Panc1 (cell line): ENCODE measurements at places on chromosomes 2 and 18.
A peak's percentile ranks its signal among the peaks of the same experiment; 100 is the strongest.

- no peaks in the 10 kb centered on the region for H3K4me1 ChIP-seq
- no peak for DNase-seq
- H3K36me3 ChIP-seq: no peaks in the 10 kb centered on the region
- no peak overlapping the region for H3K4me3 ChIP-seq
- peaks cover 2% of the 10 kb centered on the region; the same call in 1 of the 2 replicates for H3K27me3 ChIP-seq
These were observed 714 bp downstream of the HOXD10 start for GRCh38 chr2:176117162-176117822.

DNA sequence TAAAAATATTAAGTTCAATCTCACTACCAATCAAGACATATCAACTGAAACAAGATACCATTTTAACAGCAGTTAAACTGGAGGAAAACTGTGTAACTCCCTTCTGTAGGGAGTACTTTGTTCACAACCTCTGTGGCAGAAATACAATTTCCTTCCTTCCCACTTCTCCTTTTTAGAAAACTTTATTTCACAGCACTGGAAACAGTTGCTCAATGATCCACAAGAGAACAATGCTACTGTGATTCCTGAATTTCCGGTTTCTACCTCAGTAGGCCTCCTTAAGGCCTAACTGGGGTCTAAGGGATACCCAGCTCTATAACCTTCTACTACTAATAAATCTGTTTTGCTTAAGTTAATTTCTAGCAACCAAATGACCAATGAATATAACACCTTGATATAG lies 14.1 kb downstream of the TLK1 start:
- H3K36me3 ChIP-seq: no peaks in the 10 kb centered on the region

- peaks cover 2% of the 10 kb centered on the region; the same call in 1 of the 2 replicates for H3K27me3 ChIP-seq
- no peak overlapping the region for H3K27ac ChIP-seq
- H3K4me1 ChIP-seq: no peaks in the 10 kb centered on the region
- no peaks in the 10 kb centered on the region for H3K36me3 ChIP-seq
- no peak for DNase-seq
- H3K4me3 ChIP-seq: no peak overlapping the region
These were observed 2.2 kb downstream of the MYT1L start for GRCh38 chr2:2328848-2329247.

- no peaks in the 10 kb centered on the region for H3K36me3 ChIP-seq
- DNase-seq: no peak
- H3K4me3 ChIP-seq: no peak overlapping the region
- no peak overlapping the region for H3K27ac ChIP-seq
- H3K4me1 ChIP-seq: no peaks in the 10 kb centered on the region
These were observed 144.0 kb downstream of the TMEM17 start for GRCh38 chr2:62361964-62362363.

GRCh38 chr2:188425266-188425665 lies 133.6 kb downstream of the GULP1 start:
- H3K27me3 ChIP-seq: no peaks in the 10 kb centered on the region
- no peaks in the 10 kb centered on the region for H3K4me1 ChIP-seq
- H3K4me3 ChIP-seq: no peak overlapping the region
- H3K36me3 ChIP-seq: no peaks in the 10 kb centered on the region
- DNase-seq: no peak
- H3K27ac ChIP-seq: no peak overlapping the region

DNA sequence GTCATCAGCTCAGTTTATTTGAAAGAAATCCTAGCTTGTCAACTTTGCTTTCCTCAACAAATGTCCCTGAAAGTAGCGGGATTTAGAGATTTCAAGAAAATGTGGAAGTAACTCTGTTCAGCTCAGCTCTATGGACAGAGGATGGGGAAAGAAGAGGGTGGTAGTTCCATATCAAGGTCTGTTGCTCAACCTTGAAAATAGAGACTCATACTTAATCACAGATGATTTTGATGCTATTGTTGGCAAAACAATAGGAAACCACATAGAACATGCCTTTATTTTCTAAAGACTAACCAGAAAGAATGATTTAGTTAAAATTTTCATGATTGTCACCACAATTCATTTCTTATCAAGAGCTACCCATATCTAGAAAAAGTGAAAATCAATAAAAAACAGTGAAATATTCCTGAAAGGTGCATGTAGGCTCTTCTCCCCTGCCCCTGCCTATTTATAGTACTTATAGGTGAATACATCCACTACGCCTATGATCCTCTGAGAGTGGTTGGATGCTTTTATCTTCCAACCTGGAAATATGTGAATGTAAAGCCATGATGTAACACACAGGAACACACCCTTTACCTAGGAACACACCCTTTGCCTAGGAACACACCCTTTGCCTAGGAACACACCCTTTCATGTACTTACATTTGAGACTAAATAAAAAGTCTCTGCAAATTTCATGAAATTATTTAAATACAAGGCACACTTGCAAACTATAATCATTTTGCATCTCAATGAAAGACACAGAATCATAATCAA lies 65.8 kb downstream of the ETAA1 start:
- H3K4me3 ChIP-seq: no peak overlapping the region
- no peak for DNase-seq
- no peaks in the 10 kb centered on the region for H3K27me3 ChIP-seq
- H3K27ac ChIP-seq: no peak overlapping the region
- no peaks in the 10 kb centered on the region for H3K36me3 ChIP-seq

DNA sequence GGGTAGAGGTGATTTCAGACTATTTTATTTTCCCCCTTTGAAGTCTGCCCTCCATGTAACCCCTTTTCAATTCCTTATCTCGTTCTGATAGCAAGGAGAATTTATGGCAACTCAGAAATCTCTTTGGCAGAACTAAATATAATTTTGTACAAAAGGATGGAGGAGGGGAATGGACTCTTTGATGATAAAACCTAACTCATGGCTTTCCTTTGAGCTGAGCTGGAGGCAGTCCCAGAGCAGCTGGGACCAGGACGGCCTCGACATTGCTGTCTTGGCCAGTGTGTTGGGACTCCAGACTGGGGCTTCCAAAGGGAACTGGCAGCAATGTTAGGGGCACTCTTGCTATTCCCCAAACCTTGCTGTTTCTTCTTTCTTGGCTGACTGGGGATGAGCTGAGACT lies 47.7 kb downstream of the PAX8 start:
- no peak overlapping the region for H3K27ac ChIP-seq
- H3K4me3 ChIP-seq: no peak overlapping the region
- no peaks in the 10 kb centered on the region for H3K36me3 ChIP-seq
- no peak for DNase-seq
- H3K4me1 ChIP-seq: no peaks in the 10 kb centered on the region; the same call in 1 of the 2 replicates

DNA sequence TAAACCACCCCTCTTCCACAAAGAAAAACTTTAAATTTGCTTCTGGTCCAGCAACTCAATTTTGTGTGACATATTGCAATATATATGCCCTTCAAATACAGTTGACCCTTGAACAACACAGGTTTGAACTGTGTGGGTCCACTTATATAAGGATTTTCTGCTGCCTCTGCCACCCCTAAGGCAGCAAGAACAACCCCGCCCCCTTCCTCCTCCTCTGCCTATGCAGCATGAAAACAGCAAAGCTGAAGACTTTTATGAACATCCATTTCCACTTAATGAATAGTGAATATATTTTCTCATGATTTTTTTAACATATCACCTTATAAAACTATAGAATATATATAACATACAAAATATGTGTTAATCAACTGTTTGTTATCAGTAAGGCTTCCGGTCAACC lies 58.3 kb downstream of the EML4 start:
- H3K36me3 ChIP-seq: no peaks in the 10 kb centered on the region
- DNase-seq: no peak
- peaks cover 33% of the 10 kb centered on the region for H3K4me1 ChIP-seq
- H3K4me3 ChIP-seq: no peak overlapping the region

DNA sequence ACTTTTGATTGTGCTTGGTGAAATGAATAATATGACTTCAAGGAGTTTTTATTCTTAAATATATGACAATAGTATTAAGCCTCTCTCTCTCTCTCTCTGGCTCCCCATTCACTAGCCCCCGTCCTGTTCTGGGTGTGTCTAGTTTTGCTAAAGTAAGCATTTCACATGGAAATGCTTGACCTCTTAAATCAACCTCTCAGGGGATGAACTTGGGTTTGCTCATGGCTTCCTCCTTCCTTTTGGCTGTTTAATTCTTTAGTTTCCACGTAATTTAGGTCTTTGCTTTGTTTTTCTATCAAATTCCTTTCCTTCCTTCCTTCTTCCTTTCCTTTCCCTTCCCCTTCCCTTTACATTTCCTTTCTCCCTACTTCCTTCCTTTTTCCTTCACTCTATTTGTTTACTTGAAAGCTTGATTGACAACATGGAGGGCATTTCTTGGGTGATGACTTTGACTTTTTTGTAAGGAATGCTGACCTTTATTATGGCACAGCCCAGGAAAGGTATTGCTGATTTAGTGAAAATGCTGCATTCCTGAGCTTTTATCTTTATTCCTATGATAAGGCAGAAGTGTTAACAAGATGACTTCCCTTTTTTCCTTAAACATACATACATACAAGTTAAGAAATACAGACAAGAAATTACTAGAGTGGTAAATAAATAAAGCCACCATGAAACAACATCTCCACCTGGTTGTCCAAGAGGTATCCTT lies 3.6 kb downstream of the DPP4 start:
- no peak overlapping the region for H3K4me3 ChIP-seq
- peaks cover 14% of the 10 kb centered on the region for H3K27me3 ChIP-seq
- no peak overlapping the region for H3K27ac ChIP-seq
- peaks cover 6% of the 10 kb centered on the region; the same call in 1 of the 2 replicates for H3K4me1 ChIP-seq

DNA sequence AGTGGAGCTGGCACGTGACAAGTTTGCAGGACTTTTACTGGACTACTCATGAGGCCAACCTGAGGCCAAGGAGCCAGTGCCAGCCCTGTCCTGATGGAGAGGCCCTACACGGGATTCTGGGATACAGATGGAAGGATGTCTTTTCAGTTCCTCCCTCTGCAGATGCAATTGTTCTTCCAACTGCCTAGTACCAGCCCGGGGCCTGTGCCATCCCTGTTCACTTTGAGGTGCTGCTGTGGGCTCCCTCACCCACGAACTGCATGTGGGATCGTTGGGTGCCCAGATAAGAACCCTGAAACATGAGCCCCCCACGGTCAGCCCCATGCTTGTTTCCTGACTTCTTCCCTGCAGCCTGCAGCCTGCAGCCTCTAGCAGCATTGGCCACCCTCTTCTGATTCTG lies 25.3 kb upstream of the LAPTM4A start:
- no peak overlapping the region for H3K4me3 ChIP-seq
- no peak overlapping the region for H3K27ac ChIP-seq
- H3K27me3 ChIP-seq: no peaks in the 10 kb centered on the region
- no peaks in the 10 kb centered on the region for H3K36me3 ChIP-seq
- no peaks in the 10 kb centered on the region; the same call in 1 of the 2 replicates for H3K4me1 ChIP-seq
- DNase-seq: no peak

- H3K27me3 ChIP-seq: no peaks in the 10 kb centered on the region
- no peak overlapping the region for H3K27ac ChIP-seq
- peaks cover 80% of the 10 kb centered on the region for H3K36me3 ChIP-seq
- no peak for DNase-seq
- H3K4me3 ChIP-seq: no peak overlapping the region
- no peaks in the 10 kb centered on the region for H3K4me1 ChIP-seq
These were observed 30.7 kb downstream of the XRCC5 start for GRCh38 chr2:216139884-216140283.

- no peaks in the 10 kb centered on the region for H3K27me3 ChIP-seq
- no peaks in the 10 kb centered on the region for H3K36me3 ChIP-seq
- DNase-seq: no peak
- no peak overlapping the region for H3K4me3 ChIP-seq
- H3K27ac ChIP-seq: no peak overlapping the region
These were observed 306.7 kb upstream of the MMADHC start for GRCh38 chr2:149894226-149894625.

- no peaks in the 10 kb centered on the region for H3K4me1 ChIP-seq
- no peak overlapping the region for H3K27ac ChIP-seq
- H3K27me3 ChIP-seq: no peaks in the 10 kb centered on the region; the same call in 1 of the 2 replicates
- DNase-seq: no peak
These were observed 140.3 kb downstream of the NDUFA10 start for GRCh38 chr2:239884875-239885274.

GRCh38 chr2:182377467-182377866 lies 49.4 kb downstream of the PDE1A start:
- no peak overlapping the region for H3K27ac ChIP-seq
- no peak for DNase-seq
- H3K4me1 ChIP-seq: peaks cover 3% of the 10 kb centered on the region; the same call in 1 of the 2 replicates
- H3K27me3 ChIP-seq: no peaks in the 10 kb centered on the region
- no peak overlapping the region for H3K4me3 ChIP-seq
- no peaks in the 10 kb centered on the region for H3K36me3 ChIP-seq

DNA sequence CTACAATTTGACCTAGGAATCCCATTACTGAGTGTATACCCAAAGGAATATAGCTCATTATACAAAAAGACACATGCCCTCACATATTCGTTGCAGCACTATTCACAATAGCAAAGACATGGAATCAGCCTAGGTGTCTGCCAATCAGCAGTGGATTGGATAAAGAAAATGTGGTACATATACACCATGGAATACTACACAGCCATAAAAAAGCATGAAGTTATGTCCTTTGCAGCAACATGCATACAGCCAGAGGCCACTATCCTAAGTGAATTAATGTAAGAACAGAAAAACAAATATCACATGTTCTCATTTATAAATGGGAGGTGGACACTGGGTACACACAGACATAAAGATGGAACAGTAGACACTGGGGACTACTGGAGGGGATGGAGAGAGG lies 54.0 kb downstream of the GREB1L start:
- no peak overlapping the region for H3K27ac ChIP-seq
- no peaks in the 10 kb centered on the region for H3K27me3 ChIP-seq
- no peaks in the 10 kb centered on the region for H3K36me3 ChIP-seq
- H3K4me3 ChIP-seq: no peak overlapping the region
- 0 out of 2 replicates have a peak, but pooled peaks cover 6% of the 10 kb centered on the region for H3K4me1 ChIP-seq

GRCh38 chr2:181907057-181907456 lies 15.5 kb downstream of the ITPRID2 start:
- H3K27ac ChIP-seq: no peak overlapping the region
- peaks cover 63% of the 10 kb centered on the region for H3K36me3 ChIP-seq
- no peaks in the 10 kb centered on the region for H3K27me3 ChIP-seq
- H3K4me3 ChIP-seq: no peak overlapping the region
- no peak for DNase-seq
- H3K4me1 ChIP-seq: peaks cover 12% of the 10 kb centered on the region; the same call in 1 of the 2 replicates

DNA sequence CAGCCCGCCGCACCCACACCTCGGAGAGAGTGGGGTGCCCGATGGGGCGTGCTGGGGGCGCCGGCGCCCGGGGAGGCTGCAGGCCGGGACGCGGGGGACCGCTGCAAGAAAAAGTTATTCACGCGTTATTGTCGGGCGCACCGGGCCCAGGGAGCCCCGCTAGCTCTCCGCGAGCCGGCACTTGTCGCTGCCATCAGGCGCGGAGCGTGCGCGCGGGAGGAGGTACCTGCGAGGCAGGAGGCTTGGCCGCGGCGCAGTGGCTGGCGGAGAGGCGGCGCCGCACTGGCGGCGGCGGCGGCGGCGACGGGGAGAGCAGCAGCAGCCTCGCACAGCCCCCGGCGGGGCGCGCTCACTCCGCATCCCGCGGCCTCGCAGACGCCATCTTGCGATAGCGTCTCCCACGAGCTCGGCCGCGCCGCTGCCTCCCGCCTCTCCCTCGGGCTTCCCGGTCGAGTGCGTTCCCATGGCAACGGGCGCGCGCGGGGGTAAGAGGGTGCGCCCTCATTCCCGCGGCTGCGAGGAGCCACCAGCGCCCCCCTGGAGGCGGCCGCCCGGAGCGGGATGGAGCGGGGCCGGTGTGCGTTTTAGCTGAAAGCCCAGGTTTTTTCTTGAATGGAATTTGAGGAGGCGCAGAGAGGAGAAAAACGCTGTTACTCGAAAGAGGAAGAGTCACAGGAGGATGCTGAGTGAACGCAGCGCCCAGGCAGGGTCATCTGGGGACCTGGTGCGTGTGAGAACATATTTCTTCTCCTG lies at the start of gene CHN1:
TSS of gene CHN1 (minus strand) at position 402 of the 753 bp plus-strand sequence. CDS start 469 bp downstream, outside the sequence.
- peak within 1 kb of the TSS; percentile 69 for H3K27ac ChIP-seq
- H3K4me3 ChIP-seq: peak within 1 kb of the TSS; percentile 72
- DNase-seq: no peak
- H3K27me3 ChIP-seq: peaks cover 2% of the 10 kb centered on the region
